ENCODE measurements at places on chromosomes 5 and 9.

- DNase-seq: no peak
These were observed 73.2 kb downstream of the SH3PXD2B start for GRCh38 chr5:172380987-172381643.

DNA sequence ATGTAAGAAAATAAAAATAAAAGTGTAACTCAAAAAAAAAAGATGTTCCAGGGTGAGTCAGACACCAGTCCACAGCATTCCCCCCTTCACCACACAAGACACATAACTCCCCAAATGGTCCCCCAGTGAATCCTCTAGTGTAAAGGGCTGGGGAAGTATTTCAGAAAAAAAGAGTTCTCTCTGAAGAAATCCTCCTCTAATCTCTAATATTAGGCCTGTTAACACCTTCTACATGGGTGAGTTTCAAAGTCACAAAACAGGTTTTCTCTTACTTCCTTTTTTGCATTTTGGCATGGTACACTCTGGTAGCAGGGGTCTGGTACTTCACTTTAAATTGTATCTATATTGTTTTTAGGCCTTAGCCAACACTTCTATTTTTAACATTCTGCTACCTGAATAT lies 28.2 kb downstream of the RNF145 start:
- DNase-seq: no peak

GRCh38 chr9:117783828-117784227 lies 79.6 kb downstream of the TLR4 start:
- no peak for DNase-seq

- no peak for DNase-seq
These were observed 2.3 kb upstream of the AK3 start for GRCh38 chr9:4743131-4743875.

- no peak for DNase-seq
These were observed 34.0 kb upstream of the NCS1 start for GRCh38 chr9:130138171-130138653.

GRCh38 chr5:172646716-172647285 lies 5.7 kb downstream of the NEURL1B start:
- DNase-seq: no peak

- DNase-seq: no peak
These were observed 61.3 kb upstream of the MOCS2 start for GRCh38 chr5:53170746-53171349.

DNA sequence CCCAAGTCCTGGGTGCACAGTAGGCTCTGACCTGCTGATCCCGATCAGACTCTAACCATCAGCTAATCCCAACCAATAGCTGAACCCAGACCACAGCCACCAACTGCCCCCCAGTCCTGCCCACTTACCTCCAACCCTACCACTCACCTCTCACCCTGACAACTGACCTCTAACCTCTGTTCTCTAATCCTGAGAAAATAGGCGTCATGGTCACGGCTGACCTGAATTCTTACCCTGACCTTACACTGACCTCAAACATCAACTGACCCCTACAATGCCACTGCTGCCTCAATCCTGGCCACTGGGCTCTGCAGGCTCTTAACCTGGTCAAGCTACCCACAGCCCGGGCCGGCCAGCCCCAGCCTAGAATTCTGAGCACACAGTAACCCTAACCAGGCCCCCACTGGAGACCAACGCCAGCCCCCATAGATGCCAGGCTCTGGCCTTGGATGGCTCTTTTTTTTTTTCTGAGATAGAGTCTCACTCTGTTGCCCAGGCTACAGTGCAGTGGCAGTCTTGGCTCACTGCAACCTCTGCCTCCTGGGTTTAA lies 63.8 kb upstream of the ASS1 start:
- DNase-seq: no peak

DNA sequence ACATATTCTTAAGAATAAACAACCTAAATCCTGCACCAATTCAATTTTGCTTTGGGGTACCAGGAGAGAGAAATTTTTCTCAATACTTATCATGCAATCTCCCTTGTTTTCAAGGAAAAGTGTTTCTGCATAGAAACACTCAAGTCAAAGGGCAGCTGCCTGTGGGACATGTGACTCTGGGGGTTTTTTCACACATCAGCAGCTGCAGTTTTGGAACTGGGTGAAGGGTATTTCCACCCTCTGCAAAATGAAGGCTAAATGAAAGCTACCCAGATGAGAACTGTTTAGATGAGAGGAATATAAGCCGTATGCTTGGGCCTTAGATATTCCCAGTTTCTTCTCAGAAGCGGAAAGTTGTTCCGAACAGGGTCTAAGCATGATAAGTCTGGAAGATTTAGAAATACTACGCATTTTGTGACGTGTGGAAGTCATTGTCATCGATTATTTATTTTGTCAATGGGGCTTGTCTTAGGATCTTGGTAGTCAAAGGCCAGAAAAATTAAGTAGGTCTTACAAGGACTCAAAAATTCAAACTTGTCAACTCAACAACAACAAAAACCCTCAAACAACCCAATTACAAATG lies 64.3 kb upstream of the BOD1 start:
- DNase-seq: no peak

GRCh38 chr9:99818500-99818899 lies 3.2 kb upstream of the NR4A3 start:
- no peak for DNase-seq

- no peak for DNase-seq
These were observed 724 bp downstream of the MACROH2A1 start for GRCh38 chr5:135398160-135398854.

GRCh38 chr9:4147476-4148230 lies 152.2 kb downstream of the GLIS3 start:
- DNase-seq: no peak

DNA sequence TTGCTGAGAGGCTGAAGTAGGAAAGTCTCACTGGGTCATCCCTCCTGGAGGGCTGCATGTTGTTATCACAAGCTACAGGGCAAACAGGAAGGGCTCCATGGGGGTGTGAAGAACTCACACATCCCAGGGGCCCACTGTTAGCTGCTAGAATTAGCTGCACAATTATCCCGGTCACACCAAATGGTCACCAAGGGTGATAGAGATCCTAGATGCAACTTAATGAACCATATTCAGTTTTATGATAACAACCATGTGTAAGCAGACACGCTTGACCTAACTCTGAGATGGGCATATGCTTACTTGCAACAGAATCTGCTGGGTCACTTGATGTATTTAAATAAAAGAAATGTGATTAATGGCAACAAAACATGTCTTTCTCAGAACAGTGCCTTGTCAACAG lies 143.5 kb upstream of the C6 start:
- no peak for DNase-seq

GRCh38 chr5:124745007-124745927 lies 1.2 kb downstream of the ZNF608 start:
- DNase-seq: no peak

GRCh38 chr5:156135531-156135930 lies 191.4 kb upstream of the SGCD start:
- DNase-seq: no peak

- no peak for DNase-seq
These were observed 68.4 kb downstream of the ICE1 start for GRCh38 chr5:5490774-5491347.
